ENCODE measurements at places on chromosomes 4 and X.

DNA sequence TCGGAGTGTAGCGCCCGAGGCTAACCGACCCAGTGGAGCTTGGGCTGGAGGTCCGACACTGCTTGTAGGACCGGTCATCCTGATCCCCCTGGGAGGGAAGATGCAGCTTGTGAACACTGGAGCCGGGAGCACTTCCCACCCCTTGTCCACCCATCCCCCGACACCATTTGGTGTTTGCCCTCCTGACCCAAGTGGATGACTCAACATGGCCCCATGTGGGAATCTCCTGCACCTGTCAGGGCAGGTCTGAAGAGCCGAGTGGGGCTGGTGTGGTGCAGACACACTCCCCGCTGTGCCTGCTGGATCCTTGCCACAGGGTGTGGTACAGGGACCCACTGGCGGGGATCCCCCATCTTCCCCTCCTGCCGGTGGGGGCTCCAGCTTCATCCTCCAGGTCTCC lies 90.0 kb upstream of the AFAP1 start:
- no peak for DNase-seq

DNA sequence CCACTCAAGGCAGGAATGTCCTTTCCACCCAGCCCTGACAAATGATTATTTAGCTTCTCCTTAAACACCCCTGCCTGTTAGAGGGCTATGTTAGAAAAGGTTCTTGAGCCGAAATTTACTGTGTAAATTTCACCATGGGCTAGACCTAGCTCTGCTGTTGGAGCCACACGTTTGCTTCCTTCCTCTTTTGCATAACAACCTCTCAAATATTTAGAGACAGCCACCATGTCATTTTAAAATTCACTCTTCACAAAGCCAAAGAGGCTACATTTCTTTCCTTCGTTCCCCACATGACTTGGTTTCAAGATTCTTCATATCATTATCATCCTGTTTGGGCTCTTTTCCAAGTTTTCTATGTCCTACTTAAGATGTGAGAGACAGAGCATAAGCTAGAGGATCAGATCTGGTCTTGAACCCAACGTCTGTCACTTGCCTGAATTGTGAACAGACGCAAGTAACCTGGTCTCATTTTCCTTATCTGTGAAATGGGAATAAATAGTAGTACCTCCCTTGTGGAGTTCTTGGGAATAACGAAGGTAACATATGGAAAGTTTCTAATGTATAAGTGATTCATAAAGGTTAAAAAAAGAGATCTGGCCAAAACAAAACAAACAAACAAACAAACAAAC lies 6.7 kb downstream of the DOCK11 start:
- no peak for DNase-seq

GRCh38 chrX:18676050-18676449 lies 4.1 kb upstream of the RS1 start:
- no peak for DNase-seq

GRCh38 chrX:24999511-24999910 lies 16.3 kb downstream of the ARX start:
- DNase-seq, result no peak

GRCh38 chr4:112296949-112297880 lies at the start of gene ALPK1:
Gene ALPK1, plus strand, starts transcription at chr4:112297369.
- peak; percentile 62 for DNase-seq

DNA sequence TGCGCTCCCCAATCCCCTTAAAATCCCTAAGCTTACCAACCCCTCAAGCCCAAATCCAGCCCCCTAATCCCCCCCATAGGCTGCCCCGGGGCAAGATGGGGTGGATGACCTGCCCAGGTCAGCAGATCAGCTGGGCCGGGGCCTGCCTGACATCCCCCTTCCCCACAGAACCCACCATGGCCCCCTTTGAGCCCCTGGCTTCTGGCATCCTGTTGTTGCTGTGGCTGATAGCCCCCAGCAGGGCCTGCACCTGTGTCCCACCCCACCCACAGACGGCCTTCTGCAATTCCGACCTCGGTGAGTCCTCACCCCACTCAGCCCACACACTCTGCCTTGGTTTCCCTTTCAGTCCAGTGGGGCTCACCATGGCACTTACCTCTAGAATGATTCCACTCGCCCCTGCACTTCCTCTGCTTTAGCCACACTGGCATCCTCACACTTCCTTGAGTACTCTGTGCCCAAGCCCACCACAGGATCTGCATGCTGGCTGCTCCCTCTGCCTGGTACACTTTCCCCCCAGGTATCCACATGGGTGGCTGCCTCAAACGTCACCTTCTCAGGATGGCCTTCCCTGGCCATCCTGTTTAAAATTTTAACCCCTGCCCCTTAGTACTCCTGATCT lies 1.1 kb downstream of the TIMP1 start:
- no peak for DNase-seq

DNA sequence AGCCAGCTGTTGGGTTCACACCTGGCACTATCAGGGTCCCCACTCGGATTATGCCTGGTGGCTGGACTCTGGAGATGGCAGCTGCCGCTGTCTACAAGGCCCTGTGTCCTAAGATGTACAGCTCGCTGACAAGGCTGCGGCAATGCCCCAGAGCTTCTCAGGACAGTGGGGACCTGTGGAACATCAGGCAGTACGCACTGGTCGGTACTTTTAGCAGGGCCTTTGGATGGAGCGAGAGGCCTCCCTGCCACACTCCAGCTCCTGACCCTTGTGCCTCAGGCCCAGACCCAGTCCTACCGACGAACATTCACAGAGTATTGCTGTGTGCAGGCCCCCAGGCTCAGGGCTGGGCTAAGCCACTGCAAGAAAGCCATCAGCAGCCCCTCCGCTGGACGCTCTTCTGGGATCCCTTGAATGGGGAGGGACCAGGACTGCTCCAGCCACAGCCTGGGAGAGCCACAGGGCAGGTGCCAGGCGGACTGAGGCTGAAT lies 45.7 kb upstream of the HMX1 start:
- DNase-seq, result no peak

- no peak for DNase-seq
Measured at GRCh38 chrX:3161681-3162080, 120.4 kb downstream of the ARSF start.

DNA sequence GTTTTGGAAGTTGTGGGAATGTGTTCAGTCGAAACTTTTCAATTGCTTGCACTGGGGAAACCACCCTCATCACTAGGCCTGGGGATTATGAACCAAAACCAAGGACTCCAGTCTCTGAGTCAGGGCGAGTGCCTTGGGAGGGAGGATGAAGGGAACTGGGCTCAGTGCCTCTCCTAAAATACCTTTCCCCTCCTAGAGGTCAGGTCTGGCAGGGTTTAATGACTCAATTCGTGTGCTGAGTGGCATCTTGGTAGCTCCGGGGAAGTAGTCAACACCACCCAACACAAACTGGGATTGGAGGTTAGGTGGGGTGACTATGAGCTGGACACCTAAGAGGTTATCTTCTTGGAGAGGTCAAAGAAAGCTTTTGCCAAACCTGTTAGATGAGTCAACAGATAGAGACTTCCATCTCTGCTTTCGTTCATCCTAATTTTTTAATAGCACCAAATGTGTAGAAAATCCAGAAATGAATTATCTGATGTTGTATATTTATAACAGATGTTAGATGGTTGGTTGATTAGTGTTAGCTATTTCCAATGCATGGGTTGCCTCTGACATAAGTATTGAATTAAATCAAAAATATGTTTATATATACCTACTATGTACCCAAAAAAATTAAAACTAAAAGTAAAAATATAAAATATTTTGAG lies 202.8 kb downstream of the SHROOM3 start:
- no peak for DNase-seq

DNA sequence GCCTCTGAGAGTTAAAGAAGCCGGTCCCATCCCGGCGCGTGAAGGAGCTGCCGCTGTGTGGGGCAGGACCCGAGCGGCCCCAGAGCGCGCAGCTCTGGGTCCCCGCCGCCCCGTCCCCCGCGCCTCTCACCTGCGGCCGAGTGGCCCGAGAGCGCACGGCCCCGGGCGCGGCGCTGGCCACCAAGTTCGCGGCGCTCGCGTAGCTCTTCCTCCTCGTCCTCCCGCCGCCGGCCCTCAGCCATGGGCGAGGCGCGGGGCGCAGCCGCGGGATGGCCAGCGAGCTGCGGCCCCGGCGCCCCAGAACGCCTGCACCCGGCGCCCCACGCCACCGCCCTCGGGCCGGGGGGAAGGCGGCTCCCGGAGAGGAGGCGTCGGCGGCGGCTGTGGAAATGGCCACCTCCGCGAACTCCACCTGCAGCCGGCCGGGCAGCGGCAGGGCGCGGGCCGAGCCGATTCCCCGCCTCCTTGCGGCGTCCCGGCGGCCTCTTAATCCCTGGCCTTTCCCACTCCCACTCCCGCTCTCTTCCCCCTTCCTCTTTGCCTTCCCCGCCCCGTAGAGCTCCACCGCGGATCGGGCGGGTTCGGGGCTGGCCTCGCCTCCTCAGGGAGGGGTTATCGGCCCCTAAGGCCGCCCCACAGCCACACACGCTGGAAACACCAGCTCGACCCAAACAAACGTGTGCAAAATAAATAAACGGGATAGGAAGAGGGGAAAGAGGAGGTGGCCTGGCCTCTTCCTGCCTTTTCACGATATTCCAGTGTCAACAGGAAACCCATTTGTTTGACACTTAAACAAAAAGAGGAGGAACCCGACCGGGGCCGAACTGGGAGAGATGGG lies at the start of gene SH3D19:
TSS of gene SH3D19 (minus strand) at position 495 of the 838 bp plus-strand sequence. CDS start at position 242, 253 bp downstream.
- DNase-seq, result peak; percentile 15

GRCh38 chrX:574251-574650 lies 56.3 kb upstream of the SHOX start:
- no peak for DNase-seq

GRCh38 chr4:61246034-61246433 lies 45.9 kb downstream of the ADGRL3 start:
- no peak for DNase-seq

DNA sequence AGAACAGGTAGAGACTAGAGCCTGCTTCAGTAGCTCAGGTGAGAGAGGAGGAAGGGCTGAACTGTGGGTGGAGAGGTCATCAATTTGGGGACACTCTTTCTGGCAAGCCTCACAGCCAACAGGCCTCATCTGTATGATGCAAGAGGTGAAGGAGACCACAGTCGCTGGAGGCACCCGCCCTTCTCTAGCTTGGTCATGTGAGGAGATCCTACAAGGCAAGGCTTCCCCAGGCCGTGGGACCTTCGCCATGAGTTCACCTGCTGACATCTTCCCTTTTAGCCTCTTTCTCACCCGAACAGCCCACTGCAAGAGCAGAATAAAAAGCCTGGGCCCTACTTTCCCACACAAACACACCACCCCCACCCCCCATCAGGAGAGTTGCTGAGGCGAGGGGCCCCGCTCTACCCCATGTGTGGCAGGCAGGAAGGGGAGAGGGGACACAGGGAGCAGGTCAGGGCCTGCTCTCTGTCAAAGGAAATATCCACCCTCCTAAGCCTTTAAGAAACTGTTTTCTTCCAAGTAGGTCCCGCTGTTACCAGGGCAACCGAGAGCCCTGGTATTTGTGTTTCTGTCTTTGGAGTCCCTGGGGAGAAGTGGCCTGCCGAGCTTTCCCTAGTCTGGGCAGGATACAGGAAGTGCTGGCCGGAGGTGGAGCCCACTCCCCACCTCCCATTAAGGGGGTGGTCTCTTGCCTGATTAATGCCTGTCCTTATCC lies 8.1 kb downstream of the RTL5 start:
- DNase-seq, result no peak

DNA sequence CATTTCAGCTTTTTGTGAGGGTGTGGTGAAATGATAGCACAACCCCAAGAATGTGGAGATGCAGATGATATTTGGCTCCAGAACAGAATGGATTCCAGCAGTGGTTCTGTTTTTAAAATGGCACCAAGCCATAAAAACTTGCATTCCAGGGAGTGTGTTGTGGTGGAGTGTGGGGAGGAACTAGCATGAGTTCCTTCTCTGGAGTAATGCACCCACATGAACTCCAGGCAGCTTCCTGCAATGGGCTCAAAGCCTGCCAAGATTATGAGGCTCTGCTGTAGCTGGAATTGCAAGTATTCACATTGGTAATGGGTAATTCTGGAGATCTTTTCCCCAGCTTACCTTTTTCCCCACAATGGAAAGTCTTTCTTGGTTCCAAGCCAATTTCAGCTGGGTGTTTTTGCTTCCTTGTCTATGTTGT lies 161.4 kb downstream of the RAB28 start:
- no peak for DNase-seq

GRCh38 chr4:137896221-137896737 lies 345.9 kb downstream of the SLC7A11 start:
- DNase-seq, result no peak

GRCh38 chr4:53959343-53960120 lies 104.9 kb downstream of the CHIC2 start:
- no peak for DNase-seq

DNA sequence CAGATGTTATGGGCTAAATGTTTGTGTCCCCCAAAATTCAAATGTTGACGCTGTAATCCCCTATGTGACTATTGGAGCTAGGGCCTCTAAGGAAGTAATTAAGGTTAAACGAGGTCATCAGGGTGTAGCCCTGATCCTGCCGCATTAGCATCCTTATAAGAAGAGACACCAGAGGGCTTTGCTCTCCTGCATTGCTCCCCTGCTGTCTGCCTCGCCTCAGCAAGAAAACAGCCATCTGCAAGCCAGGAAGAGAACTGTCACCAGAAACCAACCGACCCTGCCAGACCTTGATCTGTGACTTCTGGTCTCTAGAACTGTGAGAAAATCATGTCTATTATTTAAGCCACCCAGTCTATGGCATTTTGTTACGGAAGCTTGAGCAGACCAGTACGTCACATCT lies 331.9 kb downstream of the DCTD start:
- no peak for DNase-seq

GRCh38 chr4:4574792-4575191 lies 32.9 kb upstream of the STX18 start:
- DNase-seq, result no peak

DNA sequence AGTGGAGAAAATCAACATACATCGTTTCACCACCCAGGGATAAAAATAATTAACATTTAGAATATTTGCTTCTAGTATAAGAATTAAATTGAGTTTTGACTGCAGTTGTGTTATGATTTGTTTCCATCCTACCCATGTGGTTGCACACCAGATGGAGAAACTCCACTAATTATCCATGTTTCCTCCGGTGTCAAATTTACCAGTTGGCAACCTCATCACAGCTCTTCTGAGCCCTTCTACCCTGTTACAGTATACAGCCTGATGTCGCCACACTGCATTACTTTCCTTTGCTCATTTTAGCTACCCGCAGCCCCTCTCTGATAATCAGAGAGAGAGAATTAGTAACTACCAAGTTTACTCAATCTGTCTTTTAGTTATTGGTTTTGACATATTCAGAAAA lies 411.2 kb downstream of the DTHD1 start:
- DNase-seq, result no peak
